Activated naive CD8-positive, alpha-beta T cell treated with anti-CD3 and anti-CD28 coated beads for 36 hours (primary cell): ENCODE measurements at places on chromosomes 11 and 22.

GRCh38 chr11:44275241-44275640 is 34.7 kb downstream of the ALX4 start:
- DNase-seq, result no peak

DNA sequence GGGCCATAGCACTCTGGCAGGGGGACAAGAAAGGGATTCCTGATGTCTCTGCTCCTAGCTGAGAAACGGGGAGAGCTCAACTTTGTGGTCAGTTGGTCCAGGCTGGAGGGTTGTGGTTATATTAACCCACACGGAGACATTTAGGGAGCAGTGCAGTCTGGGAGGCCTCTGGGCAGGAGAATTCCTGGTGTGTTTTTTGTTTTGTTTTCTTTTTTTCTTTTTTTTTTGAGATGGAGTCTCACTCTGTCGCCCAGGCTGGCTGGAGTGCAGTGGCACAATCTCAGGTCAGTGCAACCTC is 88.0 kb upstream of the SHISAL1 start:
- no peak for DNase-seq

- peak; percentile 49 for DNase-seq
These were observed 11.2 kb upstream of the IGLL1 start for GRCh38 chr22:23591201-23591791.

DNA sequence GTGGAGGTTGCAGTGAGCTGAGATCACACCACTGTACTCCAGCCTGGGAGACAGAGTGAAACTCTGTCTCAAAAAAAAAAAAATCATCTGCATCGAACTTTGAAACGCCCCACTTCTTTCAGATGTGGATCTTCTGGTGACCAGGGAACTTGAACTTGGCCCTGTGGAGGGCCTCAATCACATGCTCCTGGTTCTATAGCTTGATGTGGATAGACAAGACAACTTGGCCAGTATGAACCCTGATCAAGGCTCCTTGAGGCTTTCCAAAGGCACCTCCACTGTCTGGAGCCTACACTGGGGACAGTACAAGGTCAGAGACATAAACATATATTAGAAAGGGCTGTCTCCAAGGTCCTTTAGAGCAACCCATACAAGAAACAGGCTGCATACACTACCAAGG is 30.6 kb downstream of the RAB30 start:
- DNase-seq, result no peak

- DNase-seq, result no peak
These were observed 803 bp upstream of the IFT27 start for GRCh38 chr22:36776722-36777121.

GRCh38 chr11:10813945-10814344 is 5.2 kb upstream of the EIF4G2 start:
- DNase-seq, result no peak

- no peak for DNase-seq
These were observed 23.2 kb upstream of the BIRC3 start for GRCh38 chr11:102293873-102294601.

DNA sequence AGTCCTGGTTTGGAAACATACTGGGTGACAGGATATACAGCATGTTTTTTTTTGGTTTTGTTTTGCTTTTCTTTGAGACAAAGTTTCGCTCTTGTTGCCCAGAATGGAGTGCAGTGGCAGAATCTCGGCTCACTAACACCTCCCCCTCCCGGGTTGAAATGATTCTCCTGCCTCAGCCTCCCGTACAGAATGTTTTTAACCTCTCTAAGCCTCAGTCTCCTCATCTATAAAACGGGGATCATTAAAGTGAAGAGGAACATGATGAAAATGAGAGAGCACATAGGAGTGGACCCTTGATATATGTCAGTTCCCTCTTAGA is 28.1 kb upstream of the SCARF2 start:
- no peak for DNase-seq

DNA sequence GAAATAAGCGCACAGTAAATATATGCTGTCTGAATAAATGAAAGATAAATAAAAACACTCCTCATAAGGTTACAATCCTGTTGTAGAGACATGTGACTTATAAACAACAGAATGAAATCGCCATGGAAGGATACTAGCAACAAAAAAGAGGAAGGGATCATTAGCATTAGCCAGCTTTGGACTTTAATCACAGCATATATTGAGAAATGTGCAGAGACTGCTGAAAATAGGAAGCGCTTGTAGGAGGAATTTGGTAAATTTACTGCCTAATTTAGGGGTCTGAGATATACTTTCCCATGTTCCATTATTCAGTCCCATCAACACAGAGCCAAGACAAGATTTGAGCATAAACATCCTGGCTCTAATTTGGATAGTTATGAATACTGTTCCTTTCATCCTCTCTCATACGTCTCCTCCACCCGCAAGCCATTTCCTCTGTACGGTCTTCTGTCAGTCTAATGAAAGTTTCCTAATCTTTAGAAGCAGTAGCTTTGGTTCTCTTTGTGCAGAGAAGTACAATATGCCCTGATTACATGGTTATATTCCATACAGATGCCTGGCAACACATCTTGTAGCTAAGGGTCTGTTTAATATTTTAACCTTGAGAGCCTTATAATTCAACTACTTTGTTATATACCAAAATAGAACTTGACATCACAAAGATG is 37.1 kb upstream of the AKIP1 start:
- no peak for DNase-seq

GRCh38 chr11:81224396-81224795 is 1509.3 kb downstream of the FAM181B start:
- no peak for DNase-seq

DNA sequence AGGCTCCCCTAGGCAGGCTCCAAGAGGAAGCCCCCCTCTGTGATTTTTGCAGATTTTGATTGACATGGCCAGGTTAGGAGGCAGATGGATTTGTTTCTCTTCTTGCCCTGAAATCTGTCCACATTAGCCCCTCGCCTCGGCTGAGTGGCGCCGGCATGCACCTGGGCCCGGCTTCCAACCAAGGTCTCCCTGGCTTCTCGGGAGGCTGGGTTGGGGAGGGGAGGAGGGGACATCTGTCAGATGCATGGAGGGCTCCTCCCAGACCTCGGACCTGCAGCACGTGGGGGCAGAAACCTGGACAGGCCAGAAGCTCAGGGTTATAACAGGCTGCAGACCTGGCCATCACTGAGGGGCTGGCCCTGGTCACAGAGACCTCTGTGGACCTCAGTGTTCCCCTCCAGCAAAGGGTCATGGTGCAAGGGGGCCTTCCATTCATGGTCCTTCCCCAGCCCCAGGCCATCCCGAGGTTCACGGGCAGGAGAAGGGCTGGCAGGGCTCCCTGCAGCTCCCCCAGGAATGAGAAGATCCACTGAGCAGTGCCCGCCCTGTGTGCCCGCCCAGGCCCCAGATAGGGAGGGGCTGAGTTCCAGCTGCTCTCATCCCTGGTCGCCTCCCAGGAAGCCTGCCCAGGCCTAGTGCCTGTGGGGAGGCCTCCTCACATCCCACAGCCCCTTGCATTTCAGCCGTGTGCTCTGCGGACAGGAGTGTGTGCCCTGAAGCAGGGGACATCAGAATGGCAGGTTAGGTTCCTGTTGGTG is 747.8 kb downstream of the BRD1 start:
- no peak for DNase-seq

DNA sequence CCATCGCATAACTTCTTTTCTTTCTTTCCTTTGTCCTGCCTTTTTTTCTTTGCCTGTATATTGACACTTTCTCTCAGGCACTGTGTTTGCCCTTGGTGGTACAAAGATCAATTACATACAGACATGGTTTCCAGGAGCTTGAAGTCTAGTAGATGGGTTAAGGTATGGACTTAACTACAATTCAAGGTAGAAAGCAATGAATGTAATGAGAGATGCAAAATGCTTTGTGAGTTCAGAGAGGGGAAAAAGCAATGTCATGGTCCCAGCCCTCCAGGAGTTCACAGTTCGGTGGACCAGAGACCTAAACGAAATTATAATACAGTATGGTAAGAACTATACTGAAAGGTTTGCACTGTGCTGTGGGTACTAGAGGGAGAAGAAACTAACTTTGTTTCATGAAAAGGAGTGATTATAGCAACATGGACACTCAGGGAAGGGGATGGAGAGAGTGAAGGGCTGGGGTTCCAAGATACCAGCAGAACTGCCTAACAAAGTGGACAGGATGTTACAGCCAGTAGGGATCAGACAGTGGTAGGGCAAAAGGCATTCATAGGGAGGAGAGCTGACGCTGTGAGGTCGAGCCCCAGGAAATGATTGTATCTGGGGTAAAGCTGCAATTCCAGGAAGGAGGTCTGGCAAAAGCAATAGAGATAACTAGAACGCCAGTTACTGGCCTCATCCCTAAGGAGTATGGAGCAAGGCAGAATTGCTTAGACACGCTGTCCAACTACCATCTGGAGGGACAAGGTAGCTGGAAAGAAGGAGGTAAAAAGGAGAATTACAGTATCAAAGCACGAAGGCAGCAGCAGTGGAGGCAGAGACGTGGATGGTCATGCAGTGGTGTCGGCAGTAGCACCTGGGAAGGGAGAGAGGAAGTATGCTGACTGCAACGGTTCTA is 158.3 kb upstream of the MTMR2 start:
- no peak for DNase-seq

- DNase-seq, result no peak
These were observed 51.4 kb downstream of the GRIK4 start for GRCh38 chr11:120562806-120563425.

DNA sequence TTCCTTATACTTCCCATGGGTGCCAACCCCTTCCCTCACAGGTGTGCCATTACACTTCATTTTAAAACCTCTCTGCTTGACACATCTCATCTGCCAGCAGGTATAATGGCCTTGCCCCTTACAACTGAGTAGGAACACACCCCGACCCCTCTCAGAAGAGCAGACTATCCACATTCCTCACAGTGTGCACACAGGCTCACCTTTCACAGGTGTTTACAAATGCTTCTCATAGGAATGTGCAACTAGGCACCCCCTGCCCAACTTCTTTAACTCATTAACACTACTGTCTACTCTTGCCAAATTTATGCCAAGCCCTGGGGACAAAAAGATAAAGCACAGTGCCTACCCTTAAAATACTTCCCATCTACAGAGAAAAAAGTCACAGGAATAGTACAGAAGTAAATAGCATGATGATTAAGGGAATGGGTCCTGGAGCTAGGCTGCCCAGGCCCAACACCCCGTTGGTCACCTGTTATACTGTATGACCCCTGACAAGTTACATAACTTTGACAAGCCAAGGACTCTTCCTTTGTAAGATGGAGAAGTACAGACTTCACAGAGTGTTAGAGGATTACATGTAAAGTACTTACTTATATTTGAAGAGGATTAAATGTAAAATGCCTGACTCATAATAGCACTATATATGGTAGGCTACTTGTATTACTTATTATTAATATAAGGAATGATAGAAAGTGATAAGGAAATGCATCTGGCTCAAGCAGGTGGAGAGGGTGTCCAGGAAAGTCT is 15.2 kb downstream of the TRIM3 start:
- DNase-seq, result no peak

DNA sequence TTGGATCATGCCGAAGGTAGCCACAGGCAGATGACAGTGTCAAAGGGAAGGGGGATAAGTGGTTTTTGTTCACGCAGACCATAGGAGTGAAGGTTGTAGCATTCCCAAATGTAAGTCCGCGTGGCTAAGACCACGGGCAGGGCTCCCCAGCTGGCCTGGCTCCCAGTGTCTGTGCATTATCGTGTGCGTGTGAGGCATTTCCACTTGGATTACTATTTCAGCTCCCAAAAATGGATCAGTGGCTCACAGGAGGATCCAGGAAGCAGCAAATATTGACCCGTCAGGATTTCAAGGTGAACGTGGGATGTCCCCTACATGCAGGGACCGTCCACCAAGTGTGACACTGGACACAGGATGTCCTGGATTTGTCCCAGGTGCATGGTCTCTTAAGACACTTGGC is 10.6 kb downstream of the CDKN1C start:
- DNase-seq, result no peak

DNA sequence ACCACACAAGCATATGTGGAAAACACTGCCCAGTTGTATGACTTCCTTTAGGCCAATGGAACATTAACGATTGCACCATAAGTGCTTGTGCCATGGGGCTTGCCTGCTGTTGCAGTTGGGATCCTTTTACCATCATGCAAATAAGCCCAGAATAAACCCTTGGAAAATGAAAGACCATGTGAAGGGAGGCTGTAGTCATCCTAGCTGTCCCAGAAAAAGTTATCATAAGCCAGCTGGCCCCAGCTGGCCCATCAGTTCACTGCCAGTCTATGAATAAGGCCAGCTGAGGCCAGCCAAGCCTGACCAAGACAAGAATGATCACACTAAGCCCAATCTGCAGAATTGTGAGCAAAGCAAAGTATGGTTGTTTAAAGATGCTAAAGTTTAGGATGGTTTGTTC is 253.9 kb upstream of the ARHGAP20 start:
- no peak for DNase-seq

DNA sequence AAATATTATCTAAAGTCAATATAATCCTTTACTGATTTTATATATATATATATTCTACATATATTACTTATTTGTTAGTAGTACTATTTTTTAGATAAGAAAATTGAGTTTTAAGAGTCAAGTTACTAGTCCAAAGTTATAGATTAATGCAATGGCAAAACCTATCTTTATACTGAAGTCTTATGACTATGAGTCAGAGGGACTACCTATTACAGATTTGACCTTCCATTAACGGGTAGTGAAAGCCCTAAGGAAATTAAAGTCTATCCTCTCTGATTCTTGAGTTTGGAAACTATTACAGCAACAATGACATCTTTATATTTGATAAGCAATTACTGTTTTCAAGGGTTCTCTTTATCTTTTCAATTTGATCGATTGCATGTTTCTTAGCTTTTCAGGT is 315.8 kb downstream of the CASP12 start:
- no peak for DNase-seq

DNA sequence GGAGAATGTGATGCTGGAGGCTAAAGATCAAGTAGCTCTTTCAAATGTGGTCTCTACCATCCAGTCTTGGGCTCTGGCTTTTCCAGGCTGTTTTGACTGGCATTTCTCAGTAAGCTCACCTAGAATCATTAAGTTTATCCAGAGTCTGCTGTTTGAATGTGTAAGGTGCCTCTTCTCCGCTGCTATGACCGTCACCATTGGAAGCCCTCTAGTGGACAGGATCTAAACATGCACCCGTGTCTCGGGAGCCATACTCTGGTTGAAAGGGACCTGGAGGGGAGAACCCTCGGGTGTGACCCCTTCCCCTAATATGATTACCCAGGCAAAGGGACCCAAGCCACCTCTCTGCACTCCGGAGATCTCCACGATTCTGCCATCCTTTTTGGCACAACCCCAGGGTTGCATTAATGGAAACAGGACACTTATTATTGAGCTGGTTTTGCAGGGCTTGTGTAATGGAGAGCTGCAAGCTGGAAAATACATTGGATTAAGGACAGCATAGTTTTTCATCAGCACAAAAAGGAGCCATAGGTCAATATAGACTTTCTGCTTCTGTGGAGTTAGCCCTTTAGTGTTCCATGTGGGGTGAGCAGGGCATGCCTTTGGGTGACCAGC is 191.0 kb upstream of the LARGE1 start:
- DNase-seq, result peak; percentile 18

- DNase-seq, result no peak
These were observed 93.8 kb downstream of the BCR start for GRCh38 chr22:23274146-23274526.

DNA sequence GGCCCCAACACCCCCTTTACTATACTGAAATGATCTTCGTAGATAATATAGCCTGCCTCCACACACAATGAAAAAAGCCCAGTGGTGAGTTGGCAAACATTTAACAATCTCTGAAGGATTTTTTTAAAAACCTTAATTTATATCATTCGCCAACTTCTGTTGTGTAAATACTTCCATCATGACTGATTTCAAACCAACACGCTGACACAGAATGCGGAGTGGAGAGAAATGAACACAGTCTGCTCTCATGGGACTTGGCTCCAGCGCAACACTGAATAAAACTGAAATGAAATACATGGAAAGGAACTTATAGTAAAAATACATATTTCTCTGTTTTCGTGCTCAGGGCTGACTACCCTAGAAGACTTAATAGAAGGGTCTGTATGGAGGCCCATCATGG is 61.3 kb upstream of the WNT11 start:
- no peak for DNase-seq
